ENCODE measurements at places on chromosomes 5 and 9.

GRCh38 chr9:20508242-20508641, 114.1 kb downstream of the MLLT3 start:
- no peak for DNase-seq

DNA sequence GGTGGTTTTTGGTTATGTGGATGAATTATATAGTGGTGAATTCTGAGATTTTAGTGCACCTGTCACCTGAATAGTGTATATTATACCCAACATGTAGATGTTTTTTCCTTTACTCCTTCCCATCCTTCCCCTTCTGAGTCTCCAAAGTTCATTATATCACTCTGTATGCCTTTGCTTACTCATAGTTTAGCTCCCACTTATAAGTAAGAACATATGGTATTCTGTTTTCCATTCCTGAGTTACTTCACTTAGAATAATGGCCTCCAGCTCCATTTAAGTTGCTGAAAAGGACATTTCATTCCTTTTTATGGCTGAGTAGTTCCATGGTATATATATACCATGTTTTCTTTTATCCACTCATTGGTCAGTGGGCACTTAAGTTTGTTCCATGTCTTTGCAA, 161.6 kb upstream of the CD180 start:
- DNase-seq: no peak

GRCh38 chr5:150112201-150113046, 26.1 kb upstream of the CSF1R start:
- DNase-seq: peak; percentile 97

GRCh38 chr5:158796812-158797497, 302.8 kb downstream of the EBF1 start:
- no peak for DNase-seq

DNA sequence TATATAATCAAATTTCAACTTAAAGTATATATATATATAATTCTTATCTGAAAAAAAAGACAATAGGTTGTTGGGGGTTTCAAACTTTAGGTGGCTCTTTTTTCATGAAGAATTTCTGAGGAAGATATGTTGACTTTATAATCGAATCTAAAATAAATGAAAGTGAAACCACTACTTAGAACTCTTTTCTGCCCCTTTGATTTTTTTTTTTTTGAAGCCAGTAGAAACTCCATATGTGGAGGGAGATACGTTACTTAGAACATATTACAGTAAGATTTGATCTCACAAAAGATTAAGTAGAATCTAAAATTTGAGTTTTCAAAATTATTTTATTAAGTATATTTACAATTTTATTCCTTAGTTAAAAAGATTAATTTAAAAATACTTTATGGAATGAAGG, 96.9 kb downstream of the ATG10 start:
- DNase-seq: no peak

GRCh38 chr9:71678999-71679398, 89.3 kb downstream of the CEMIP2 start:
- DNase-seq: no peak

DNA sequence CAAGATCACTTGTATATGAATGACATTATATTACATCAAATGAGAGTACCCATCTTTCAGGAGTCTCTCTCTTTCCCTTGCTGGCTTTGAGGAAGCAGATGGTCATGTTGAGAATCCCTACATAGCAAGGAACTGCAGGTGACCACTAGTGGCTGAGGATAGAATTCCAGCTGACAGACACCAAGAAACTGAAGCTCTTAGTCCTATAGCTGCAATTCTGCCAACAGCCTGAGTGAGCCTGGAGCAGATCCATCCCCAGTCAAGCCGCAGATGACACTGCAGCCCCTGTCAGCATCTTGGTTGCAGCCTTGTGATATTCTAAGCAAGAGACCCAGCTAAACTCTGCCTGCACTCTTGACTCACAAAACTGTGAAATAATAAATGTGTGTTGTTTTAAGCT, 531.5 kb downstream of the CSNK1G3 start:
- no peak for DNase-seq

DNA sequence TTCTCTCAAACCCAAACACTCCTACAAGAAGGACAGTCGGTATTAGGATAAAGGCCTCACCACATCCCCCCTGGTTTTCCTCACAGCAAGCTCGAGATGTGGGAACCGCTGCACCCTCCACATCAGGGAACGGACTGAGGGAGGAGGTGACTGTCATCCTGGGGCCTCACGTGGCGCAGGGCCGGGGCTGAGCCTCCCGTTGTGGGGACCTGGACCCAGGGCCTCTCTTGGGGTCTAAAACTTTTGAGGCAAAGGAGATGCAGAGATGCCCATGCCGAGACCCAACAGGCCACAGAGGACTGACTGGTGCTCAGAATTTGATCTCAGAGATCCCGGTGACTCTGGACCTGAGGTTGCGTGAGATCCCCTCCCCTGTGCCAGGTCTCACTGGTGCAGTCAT, 72.7 kb downstream of the MRPL36 start:
- DNase-seq: no peak

GRCh38 chr5:177357459-177358351, at the start of gene RGS14:
TSS of gene RGS14 (plus strand) at chr5:177357924. CDS start at chr5:177358025, 101 bp downstream.
- peak; percentile 65 for DNase-seq

GRCh38 chr5:169389318-169389717, 88.4 kb upstream of the SLIT3 start:
- DNase-seq: no peak

- no peak for DNase-seq
Observed at GRCh38 chr9:111349766-111350165, 19.7 kb upstream of the OR2K2 start.

DNA sequence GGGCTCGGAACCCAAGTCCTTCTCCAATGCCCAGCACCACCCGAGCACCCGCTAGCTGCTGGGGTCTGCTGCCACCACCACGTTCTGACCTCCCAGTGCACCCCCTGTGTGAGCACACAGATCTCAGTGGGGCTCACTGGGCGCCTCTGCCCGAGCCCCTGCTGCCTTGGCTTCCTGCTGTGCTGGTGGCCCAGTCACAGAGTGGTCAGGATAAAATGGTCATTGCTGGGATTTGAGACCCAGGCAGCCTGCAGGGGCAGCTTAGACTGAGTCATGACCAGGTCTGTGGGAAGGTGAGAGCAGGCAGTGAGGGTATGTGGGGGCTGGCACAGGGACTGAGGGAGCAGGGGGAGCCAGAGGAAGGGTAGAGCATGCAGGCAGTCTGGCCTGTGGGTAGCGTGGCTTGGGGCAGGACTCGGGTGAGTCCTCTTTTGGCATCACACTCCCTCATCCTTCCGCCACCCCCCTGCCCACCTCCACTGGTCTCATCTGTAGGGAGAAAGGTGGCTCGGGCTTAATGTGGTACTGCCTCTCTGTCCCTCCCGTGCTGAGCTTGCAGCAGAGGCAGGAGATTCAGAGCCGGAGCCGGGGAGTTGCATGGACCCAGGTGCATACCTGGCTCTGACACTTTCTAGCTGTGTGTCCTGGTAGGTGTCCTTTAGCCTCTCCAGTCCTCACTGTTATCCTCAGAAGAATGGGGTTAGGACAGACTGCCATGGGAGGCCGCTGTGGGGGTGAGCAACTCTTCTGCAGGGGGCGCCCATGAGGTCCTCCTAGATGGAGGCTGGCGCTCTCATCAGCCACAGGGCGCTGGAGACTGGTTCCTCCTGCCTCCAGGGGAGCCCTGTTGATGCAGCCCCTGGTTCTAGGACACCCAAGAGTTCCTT, 32.1 kb downstream of the USP20 start:
- DNase-seq: no peak

- no peak for DNase-seq
Observed at GRCh38 chr5:157247267-157247666, 18.7 kb upstream of the CYFIP2 start.

DNA sequence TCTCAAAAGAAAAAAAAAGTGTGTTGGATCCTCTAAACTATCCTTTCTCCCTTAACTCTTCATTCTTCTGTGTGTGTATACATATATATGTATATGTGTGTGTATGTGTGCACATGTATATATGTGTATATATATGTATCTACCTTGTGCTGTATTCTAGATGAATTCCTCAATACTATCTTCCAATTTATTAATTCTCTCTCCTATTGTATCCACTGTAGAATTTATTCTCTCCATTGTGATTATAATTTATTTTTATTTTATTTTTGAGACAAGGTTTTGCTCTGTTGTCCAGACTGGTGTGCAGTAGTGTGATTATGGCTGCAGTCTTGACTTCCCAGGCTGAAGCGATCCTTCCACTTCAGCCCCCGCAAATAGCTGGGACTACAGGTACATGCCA, 147.1 kb upstream of the ZNF618 start:
- no peak for DNase-seq

DNA sequence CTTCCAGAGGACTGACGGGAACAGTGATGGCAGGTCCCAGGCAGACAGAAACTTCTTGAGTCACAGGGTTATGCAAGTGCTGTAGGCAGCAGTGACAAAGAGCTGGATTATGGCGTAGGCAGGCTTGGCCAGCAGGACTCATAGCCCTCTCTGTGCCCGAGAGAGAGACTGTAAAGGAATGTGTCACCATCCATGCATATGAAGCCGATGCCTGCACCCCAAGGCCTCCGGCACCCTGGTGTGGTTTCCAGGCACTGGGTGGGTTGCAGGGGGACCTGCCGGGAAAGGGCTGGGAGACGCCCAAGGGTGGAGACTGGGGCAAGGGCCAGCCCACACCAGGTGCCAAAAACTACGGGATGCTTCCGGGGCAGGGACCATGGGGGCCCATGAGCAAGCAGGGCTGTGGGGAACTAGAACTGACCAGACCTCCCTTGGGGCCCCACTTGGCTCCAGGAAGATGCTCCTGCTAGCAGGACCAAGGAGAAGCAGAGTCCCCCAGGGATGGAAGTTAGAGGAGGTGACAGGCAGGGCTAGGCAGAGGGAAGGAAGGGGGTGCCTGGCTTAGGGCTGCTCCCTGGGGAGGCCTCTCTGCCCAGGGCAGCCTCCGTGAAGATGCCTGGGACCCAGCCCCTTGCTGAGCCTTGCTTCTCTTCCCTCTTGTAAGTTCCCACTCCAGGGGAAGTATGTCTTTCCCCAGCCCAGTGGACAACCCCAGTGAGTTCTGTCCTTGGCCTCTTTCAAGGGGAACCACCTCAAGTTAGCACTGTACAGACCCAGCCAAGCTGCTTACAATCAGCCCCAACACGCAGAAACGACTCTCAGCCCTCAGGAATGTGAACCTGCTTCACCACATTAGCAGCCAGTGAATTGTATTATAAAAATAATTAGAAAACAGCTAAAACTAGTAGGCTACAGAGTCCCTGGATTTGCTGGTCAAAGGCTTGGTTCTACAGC, 10.5 kb upstream of the IPPK start:
- no peak for DNase-seq

- no peak for DNase-seq
Observed at GRCh38 chr5:82772281-82772680, 304.9 kb downstream of the TMEM167A start.

- DNase-seq: no peak
Observed at GRCh38 chr9:127278372-127278771, 13.8 kb downstream of the GARNL3 start.

- no peak for DNase-seq
Observed at GRCh38 chr5:178507151-178507932, 82.9 kb downstream of the COL23A1 start.

DNA sequence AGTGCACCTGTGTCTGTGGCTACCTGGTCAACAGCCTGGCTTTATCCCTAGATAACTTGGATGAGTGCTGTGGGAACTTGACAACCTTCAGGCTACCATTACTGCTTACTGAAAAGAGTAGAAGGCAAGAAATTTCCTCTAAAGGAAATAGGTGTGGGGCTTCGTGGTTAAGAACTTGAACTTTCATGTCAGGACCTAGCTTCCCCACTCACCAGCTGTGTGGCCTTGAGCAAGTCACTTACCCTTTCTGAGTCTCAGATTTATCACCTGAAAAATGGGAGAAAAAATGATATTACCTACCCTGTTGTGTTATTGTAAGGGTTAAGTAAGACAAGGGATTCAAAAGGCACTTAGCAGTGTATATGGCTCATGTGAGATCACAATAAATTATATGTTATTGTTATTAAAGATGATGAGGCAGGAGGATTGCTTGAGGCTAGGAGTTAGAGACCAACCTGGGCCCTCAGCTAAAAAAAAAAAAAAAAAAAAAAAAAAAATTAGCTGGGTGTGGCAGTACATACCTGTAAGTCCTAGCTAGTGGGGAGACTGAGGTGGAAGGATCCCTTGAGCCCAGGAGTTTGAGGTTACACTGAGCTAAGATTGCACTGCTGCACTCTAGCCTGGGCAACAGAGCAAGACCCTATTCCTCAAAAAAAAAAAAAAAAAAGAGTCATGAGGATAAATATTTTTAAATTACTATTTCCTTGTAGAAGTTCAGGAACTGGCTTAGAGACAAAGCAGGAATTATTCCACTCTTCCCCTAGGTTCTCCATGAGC, 97.0 kb upstream of the SPRY4 start:
- DNase-seq: no peak

DNA sequence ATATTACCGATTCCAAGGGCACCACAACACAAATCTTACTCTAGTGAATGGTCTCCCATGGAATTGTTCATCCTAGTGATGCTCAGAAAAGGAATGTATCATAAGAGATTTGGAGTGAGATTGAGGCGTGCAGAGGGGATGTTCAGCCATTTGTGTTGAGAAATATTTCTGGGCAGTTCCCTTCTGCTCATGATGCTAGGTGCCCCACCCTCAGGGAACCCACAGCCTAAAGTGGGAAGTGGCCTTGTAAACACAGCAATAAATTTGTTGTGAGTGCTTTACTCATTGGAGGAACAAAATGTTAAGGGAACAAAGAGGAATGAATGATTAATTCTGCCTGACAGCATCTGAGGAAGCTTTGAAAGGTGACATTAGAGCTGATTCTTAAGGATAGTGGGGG, 129.9 kb downstream of the TLE4 start:
- no peak for DNase-seq

DNA sequence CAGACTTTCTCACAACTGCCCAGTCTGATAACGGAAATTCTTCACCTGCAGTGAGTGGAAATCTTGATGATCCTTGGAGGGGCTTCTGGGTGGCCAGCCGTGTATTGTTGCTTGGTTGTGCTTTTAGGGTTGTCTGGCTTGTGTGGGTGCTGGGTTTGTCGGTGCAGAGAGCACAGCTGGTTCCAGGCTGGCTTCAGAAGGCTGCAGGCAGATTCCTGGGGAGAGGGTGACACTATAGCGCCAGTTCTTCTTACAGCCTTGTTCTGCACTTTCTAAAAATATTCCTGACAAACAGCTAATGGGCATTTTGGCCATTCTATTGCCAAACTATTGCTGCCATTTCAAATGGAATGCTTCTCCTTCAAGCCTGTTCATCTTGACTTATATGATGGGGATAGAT, 99.3 kb downstream of the PDZD2 start:
- no peak for DNase-seq

DNA sequence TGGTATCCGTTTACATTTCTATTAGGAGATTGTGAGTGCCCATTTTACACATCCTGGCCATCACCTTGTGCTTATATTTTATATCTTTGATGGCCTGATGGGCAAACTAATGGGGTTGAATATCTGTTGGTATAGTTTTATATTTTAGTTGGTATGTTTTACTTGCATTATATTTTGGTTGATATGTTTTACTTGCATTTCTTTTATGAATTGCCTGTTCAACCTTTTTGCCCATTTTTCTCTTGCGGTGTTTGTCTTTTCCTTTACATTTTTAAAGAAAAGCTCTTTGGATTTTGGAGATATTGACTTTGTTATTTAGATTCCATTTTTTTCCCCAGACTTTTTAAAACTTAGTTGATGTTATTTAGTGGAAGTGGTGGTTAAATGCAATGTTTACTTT, 14.6 kb downstream of the ZNF618 start:
- DNase-seq: no peak

GRCh38 chr9:4464911-4465513, 25.3 kb upstream of the SLC1A1 start:
- no peak for DNase-seq

Data from Daoy (cell line).